ENCODE measurements at places on chromosomes 1 and 21.

DNA sequence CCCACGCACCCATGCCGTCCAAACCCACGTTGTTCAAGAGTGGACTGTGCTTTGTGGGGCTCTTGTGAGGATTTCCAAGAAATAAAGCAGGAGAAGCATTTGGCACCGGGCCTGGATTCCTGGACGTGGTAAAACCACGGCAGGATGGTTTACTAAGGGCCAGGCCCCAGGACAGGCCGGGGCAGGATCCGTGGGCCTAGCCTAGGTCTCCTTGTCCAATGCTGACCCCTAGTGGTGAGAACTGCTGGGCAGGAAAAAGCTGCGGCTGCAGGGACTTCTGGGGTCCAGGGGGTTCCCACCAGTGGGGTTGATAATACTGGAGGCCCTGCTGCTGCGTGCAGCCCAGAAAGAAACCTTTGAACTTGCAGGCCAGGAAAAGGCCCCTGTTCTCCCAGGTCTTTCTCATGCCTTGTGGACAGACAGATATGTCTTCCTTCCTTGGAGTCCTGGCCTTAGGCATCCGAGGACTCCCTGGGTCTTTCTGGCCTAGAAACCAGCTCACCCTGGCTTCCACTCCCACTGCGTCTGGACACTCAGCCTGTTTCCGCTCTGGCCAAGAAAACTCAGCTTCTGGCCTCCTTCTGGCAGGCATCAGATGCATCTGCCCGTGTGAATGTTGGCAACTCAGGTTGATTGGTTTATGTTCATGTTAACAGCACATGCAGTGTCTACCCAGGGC lies 106.9 kb upstream of the TMEM51 start:
- no peak for DNase-seq

- no peak for DNase-seq
Measured at GRCh38 chr1:184186167-184186566, 134.6 kb downstream of the TSEN15 start.

DNA sequence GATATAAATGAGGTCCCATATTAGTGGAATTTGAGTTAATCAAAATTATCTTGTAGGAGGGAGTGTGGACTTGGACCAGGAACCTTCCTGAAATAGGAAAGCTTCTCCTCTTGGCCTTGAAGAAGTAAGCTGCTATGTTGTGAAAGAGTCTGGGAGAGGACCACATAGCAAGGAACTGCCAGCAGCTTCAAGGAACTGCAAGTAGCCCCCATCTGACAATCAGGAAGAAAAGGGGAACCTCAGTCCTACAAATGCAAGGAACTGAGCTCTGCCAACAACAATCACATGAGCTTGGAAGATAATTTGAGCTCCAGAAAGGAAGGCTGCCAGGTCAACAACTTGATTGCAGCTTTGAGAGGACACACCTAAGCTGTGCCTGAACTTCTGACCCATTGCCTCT lies 8.2 kb upstream of the PRMT6 start:
- DNase-seq = no peak

GRCh38 chr1:62832276-62832675 lies 48.3 kb downstream of the ATG4C start:
- DNase-seq = no peak

- no peak for DNase-seq
Measured at GRCh38 chr1:151799179-151800022, 5.8 kb downstream of the LINGO4 start.

GRCh38 chr1:26122988-26123973 lies 11.7 kb downstream of the PDIK1L start:
- peak; percentile 63 for DNase-seq

GRCh38 chr1:21028520-21029145 lies 148.1 kb downstream of the EIF4G3 start:
- no peak for DNase-seq

GRCh38 chr1:156964441-156964840 lies 44.0 kb downstream of the LRRC71 start:
- DNase-seq = no peak

GRCh38 chr1:30632481-30632880 lies 90.9 kb downstream of the MATN1 start:
- DNase-seq = no peak

DNA sequence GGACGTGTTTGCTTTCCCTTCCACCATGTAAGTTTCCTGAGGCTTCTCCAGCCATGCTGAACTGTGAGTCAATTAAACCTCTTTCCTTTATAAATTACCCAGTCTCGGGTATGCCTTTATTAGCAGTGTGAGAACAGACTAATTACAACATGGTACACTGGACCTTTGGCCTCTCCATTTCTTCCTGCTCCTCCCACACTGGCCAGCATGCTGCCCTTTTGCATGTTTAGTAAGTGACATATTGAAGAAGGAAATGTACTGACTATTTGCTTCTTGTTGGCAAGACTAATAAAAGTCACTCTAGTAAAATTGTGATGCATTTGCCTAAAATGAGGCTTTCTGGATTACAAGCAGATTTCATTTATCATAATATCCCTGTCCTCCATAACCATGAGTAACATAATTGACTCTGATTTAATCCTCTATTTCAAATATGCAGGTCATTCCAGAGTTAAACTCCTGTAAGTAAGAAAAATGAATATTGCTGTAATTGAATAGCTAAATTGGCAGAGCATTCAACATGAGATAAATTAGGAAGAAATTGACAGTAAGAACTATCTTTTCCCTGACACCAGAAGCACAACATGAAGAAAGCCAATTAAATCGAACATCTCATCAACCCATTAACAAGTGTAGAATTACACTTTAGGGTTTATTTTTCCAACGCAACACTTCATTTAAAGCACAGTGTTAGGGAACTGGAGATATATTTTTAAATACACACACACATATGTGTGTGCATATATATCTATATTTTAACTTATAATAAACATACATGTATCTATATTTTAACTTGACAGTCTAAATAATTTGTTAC lies 427.8 kb upstream of the ZP4 start:
- DNase-seq = no peak

DNA sequence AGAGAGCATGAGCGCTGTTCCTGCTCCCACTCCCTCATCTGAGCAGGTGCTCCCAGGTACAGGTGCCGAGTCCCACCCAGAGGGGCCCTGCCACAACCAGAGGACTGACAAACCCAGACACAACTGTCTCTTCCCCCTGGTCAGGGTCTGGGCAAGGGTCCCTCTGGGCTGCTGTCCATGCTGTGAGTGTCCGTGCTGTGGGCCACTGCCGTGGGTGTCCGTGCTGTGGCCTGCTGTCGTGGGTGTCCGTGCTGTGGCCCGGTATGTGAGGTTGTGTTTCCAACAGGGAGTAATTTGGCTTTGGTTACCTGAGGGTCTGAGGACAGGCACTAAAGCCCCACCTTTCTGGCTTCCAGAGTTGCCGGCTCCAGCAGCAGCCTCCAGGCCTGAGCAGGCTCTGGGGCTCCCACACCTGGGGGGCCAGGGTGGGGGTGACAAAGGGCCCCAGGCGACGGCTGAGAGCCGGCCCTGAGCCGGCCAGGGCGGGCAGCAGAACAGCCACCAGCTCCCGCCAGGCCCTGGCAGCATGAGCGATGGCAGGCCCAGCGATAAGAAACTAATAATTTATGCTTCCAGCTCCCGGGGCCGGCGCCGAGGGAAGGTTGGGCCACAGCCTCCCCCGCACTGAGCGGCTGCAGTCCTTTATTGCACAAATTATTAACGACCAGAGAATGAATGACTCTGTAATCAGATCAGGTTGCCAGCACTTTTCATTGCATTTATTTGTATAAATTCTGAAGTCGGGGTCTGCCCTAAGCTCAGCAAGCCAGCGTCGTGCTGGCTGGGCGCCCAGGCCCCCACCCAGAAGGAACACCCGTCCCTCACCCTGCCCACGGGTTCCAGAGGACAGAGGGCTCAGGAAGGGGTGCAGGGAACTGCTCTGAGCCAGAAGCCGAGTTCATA lies 7.3 kb upstream of the SAMD11 start:
- DNase-seq = no peak

GRCh38 chr1:116326486-116326885 lies 46.6 kb upstream of the ATP1A1 start:
- no peak for DNase-seq

GRCh38 chr21:43866260-43866629 lies 1.2 kb downstream of the AGPAT3 start:
- peak; percentile 56 for DNase-seq

- no peak for DNase-seq
Measured at GRCh38 chr1:83777758-83778101, 221.2 kb downstream of the TTLL7 start.

Data from T-helper 1 cell (primary cell).